Neural crest cell (in vitro differentiated cells): ENCODE measurements at places on chromosomes 12 and 14.

GRCh38 chr14:103819503-103820307, 27.7 kb downstream of the PPP1R13B start:
- peaks cover 14% of the 10 kb centered on the region for H3K4me1 ChIP-seq
- no peaks in the 10 kb centered on the region for H3K36me3 ChIP-seq
- DNase-seq = no peak
- H3K4me3 ChIP-seq = no peak overlapping the region

DNA sequence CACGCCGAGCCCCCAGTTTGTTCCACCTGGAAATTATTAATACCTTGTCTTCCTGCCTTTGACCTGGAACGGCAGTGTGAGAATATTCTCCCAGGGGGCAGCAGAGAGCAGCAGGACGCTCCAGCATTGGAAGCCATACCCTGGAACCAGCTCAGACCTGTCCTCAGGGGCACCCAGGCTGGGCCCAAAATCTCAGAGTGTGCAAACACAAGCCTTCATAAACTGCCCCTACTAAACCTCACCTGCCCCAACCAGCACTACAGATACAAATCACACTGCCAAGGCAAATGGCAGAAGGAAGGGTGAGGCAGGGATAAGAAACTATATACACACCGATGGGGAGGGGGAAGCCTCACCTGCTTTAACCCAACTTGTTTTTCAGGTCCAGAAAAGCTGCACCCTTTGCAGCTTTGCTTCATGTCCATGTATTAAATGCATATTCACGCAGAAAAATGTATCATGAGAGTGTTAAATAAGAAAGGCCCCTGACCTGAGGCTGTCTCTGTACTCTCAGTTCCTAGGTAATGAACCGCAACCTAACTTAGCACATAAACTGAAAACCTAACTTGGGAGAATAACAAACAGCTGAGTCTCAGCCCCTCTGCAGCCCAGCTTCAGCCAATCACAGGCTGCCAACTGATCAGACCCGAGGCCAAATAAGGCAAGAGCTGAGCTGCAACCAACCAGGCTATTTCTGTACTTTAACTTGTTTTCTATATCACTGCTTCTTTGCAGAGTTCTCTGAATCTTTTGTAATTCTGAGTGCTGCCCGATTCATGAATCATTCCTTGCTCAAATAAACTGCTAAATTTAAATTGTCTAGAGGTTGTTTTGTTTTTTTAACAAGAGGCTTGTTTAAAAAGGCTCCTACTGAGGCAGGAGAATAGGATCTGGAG, 130.1 kb downstream of the SPTSSA start:
- peaks cover 21% of the 10 kb centered on the region for H3K4me1 ChIP-seq
- peak; percentile 74 for DNase-seq
- no peak overlapping the region for H3K4me3 ChIP-seq

DNA sequence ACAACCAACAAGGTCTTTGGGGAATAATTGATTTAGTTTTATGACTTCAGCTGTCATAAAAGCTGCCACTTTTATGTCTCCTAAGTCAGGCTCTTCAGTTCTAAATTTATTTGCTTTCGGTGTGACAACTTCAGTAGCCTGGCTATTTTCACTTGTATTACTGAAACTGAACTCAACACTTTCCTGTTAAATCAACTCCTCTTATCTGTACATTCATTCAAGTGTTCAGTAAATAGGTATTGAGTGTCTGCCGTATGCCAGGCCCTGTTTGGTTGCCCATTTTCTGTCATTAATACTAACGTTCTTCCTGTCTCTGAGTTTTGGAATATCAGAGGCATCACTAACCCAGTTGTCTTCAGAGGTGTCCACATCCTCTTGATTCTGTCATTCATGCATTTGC, 7.5 kb downstream of the UTP20 start:
- H3K27me3 ChIP-seq = no peaks in the 10 kb centered on the region
- H3K27ac ChIP-seq = no peak overlapping the region
- no peak overlapping the region for H3K4me3 ChIP-seq
- peaks cover 10% of the 10 kb centered on the region for H3K36me3 ChIP-seq
- H3K4me1 ChIP-seq = no peaks in the 10 kb centered on the region

DNA sequence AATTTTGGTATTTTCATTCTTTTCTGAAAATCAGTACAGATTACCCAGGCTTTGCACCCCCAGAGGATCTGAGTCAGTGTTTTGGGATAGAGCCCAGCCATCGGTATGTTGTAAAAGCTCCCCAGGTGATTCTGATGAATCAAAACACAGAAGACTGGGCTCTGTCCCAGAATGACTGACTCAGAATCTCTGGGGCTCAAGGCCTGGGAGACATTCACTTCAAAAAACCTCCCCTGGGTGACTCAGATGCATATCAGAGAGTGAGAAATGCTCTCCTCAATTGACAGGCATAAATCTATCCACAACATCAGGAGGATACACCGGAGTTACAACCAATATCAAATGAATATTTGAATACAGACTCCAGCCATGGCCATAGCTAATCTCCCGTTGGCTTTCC, 32.6 kb downstream of the SLC35F4 start:
- H3K4me3 ChIP-seq = no peak overlapping the region
- no peak overlapping the region for H3K27ac ChIP-seq
- no peaks in the 10 kb centered on the region for H3K36me3 ChIP-seq
- H3K27me3 ChIP-seq = peaks cover 23% of the 10 kb centered on the region

GRCh38 chr12:88298761-88299242, 156.7 kb downstream of the TMTC3 start:
- no peaks in the 10 kb centered on the region for H3K27me3 ChIP-seq
- H3K4me1 ChIP-seq = no peaks in the 10 kb centered on the region
- no peaks in the 10 kb centered on the region for H3K36me3 ChIP-seq
- no peak for DNase-seq
- no peak overlapping the region for H3K27ac ChIP-seq
- H3K4me3 ChIP-seq = no peak overlapping the region

DNA sequence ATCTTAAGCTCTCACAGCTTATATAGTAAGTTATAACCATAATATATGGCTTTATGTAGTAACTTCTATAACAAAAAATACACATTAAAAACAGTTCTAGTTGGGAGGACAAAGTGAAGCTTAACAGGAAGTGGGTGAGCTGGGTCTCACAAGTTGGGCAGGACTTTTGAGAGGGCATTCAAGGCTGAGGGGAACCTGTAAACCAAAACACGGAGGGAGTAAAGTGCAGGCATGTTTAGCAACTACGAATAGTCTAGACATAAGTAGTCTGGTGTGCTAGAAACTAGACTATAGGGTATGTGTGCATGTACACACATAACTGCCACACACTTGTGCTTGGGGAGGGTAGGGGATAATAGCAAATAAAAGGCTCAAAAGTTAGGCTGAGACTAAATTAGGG, 14.2 kb upstream of the NEK9 start:
- H3K4me1 ChIP-seq = peaks cover 7% of the 10 kb centered on the region
- DNase-seq = no peak
- H3K36me3 ChIP-seq = peaks cover 5% of the 10 kb centered on the region
- H3K4me3 ChIP-seq = no peak overlapping the region
- no peaks in the 10 kb centered on the region for H3K27me3 ChIP-seq
- H3K27ac ChIP-seq = no peak overlapping the region

DNA sequence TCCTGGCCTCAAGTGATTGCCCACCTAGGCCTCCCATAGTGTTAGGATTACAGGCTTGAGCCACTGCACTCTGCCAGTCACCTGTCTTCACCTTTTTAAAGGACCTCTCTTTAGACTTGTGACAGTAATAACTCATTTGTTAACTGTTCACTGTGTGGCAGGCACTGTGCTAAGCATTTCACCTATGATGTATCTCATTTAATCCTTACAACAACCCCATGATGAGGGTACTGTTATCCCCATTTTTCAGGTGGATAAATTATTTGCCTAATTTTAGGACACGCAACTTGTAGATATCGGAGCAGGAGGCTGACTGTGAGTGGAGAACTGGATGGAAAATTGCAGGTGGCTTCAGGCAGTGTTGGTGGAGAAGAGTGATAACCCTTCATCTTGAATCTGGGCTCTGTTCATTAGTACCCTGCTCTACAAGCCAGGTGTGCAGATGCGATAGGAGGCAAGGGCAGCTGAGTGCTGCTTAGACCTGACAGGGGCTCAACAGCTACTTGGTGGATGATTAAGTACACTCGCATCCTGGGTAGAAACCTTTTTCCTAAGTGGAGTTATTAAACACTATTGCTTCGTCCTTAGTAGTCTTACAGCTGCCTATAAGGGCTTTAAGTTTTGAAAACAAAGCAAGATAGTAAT, 2.7 kb downstream of the TCTN1 start:
- no peak overlapping the region for H3K27ac ChIP-seq
- no peak overlapping the region for H3K4me3 ChIP-seq
- no peak for DNase-seq
- H3K4me1 ChIP-seq = peaks cover 9% of the 10 kb centered on the region

GRCh38 chr12:81492131-81492720, 266.9 kb downstream of the PPFIA2 start:
- no peak overlapping the region for H3K27ac ChIP-seq
- peaks cover 3% of the 10 kb centered on the region for H3K4me1 ChIP-seq
- H3K4me3 ChIP-seq = no peak overlapping the region

DNA sequence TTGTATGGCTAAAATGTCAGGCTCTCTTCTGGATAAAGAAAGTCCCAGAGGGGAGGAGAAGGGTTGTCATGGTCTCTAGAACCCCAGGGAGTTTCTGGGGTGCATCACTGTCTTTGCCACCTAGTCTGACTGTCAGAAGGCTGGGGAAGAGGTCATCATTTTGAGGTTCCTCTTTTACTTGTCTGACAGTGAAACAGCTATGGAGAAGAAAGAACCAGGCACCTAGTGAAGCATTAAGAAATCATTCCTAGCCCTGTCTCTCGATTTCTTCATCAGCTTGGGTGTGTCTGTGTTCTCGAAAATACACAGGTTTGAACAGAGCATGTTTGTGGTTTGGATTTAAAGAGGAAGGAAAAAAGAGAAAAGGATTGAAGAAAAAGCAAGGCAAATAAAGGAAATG, 158.7 kb upstream of the LRIG3 start:
- DNase-seq = no peak
- no peak overlapping the region for H3K27ac ChIP-seq
- no peaks in the 10 kb centered on the region for H3K27me3 ChIP-seq
- no peak overlapping the region for H3K4me3 ChIP-seq
- H3K36me3 ChIP-seq = no peaks in the 10 kb centered on the region

GRCh38 chr12:72605975-72606374, 333.8 kb downstream of the TRHDE start:
- H3K4me1 ChIP-seq = peaks cover 4% of the 10 kb centered on the region
- DNase-seq = no peak
- H3K36me3 ChIP-seq = peaks cover 2% of the 10 kb centered on the region
- H3K27ac ChIP-seq = no peak overlapping the region
- no peaks in the 10 kb centered on the region for H3K27me3 ChIP-seq

GRCh38 chr14:96589577-96589976, 87.4 kb downstream of the PAPOLA start:
- H3K27me3 ChIP-seq = no peaks in the 10 kb centered on the region
- peak overlapping the region; percentile 10 for H3K27ac ChIP-seq
- no peaks in the 10 kb centered on the region for H3K36me3 ChIP-seq
- H3K4me1 ChIP-seq = peaks cover 56% of the 10 kb centered on the region

- DNase-seq = peak; percentile 18
- H3K36me3 ChIP-seq = peaks cover 6% of the 10 kb centered on the region
- H3K27me3 ChIP-seq = no peaks in the 10 kb centered on the region
- peak overlapping the region; percentile 96 for H3K27ac ChIP-seq
Measured at GRCh38 chr14:91509083-91509877, 830 bp downstream of the PPP4R3A start.

- no peak overlapping the region for H3K4me3 ChIP-seq
- peaks cover 11% of the 10 kb centered on the region for H3K36me3 ChIP-seq
- no peak overlapping the region for H3K27ac ChIP-seq
Measured at GRCh38 chr14:37376944-37377609, 179.3 kb downstream of the MIPOL1 start.

DNA sequence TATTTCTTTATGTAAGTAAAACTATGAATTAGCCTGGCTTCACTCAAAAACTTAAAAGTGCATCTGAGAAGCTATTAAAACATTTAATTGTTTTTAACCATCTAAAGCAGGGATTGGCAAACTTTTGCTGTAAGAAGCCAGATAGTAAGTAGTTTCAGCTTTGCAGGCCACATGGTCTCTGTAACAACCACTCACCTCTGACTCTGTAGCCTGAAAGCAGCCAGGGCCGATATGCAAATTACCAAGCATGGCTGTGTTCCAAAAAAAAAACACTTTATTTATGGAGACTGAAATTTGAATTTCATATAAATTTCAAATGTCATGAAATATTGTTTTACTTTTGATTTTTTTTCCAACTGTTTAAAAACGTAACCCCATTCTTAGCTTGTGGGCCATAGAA, 95.3 kb downstream of the CIT start:
- H3K4me1 ChIP-seq = peaks cover 4% of the 10 kb centered on the region
- no peaks in the 10 kb centered on the region for H3K27me3 ChIP-seq
- DNase-seq = no peak

DNA sequence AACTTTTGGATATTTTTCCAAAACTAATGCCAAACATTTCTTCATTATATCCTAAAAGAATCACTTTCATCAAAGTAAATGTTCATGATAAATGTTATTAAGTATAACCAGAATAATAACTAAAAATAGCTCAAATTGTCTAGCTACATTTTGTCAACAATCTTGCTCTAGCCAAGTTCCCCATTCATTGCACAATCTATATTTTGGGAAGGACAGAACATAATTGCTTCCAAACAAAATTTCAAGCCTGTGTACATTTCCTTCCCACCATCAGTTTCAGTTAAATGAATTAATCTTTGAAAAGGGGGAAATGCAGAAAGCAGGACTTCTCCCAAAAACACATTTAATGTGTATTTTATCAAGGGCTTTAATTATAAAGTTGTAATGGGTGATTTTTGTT, 98.0 kb upstream of the PLEKHG7 start:
- H3K4me3 ChIP-seq = no peak overlapping the region
- H3K36me3 ChIP-seq = peaks cover 16% of the 10 kb centered on the region
- DNase-seq = no peak
- H3K27ac ChIP-seq = no peak overlapping the region
- H3K27me3 ChIP-seq = no peaks in the 10 kb centered on the region

DNA sequence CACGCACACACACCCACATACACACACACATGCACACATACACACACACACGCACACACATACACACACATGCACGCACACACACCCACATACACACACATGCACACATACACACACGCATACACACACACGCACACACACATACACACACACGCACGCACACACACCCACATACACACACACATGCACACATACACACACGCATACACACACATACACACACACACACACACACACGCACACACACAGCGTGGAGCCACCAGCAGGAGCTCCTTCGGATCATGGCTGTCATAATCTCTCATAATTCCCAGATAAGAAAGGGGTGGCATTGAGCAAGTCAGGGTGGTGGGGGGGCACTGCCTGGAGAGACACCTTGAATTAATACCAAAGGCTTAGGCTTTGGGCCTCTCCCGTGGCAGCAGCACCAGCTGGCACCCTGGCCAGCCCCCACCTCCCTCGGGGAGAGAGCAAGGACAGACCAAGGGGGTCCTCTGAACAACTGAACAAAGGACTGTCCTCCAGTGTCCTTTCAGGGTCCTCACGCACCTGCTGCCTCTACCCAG, 21.9 kb downstream of the ANO2 start:
- no peak overlapping the region for H3K27ac ChIP-seq
- no peak overlapping the region for H3K4me3 ChIP-seq
- peaks cover 4% of the 10 kb centered on the region for H3K4me1 ChIP-seq
- DNase-seq = no peak
- peaks cover 14% of the 10 kb centered on the region for H3K27me3 ChIP-seq
